Activated naive CD4-positive, alpha-beta T cell treated with anti-CD3 and anti-CD28 coated beads for 36 hours (primary cell): ENCODE measurements at places on chromosomes 2 and 18.

DNA sequence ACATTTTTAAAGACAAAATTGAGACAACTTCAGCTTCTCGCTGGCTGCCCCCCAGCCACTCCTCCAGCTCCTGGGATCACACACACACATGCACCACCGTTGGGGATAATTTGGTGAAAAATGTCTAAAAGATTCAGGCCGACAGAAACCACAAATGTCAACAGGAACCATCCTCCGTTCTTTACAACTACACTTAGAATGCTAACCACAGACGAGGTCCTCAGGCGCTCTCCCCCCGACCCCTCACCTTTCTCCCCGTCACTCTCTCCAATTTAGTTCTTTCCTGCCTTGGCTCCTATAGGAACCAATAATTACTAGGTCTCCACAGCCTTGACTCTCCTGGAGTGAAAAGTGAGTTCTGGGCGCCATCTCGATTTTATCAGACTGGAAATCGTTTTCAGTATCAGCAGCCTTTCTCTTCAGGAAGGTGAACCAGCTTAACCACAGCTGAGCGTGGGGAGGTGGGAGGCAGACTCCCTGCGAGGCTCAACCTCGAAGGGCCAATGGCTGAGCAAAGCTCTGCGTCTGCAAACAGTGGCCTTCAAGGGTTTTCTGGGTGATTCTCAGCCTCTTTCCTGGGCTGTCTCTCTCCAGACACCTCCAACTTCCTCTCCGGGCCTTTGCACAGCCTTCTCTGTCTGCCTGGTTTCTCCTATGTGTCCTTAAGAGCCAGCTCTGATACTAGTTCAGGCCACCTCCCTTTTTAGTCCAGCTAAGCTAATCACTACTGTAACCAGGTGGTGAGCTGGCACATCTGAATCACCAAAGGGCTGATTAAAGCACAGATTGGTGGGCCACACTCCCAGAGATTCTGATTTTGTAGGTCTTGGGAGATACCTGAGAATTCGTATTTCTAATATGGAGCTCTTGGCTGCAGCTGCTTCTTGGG, 115.7 kb upstream of the COPS8 start:
- peak; percentile 25 for DNase-seq

GRCh38 chr2:32760628-32761027, 132.8 kb downstream of the TTC27 start:
- DNase-seq = no peak

DNA sequence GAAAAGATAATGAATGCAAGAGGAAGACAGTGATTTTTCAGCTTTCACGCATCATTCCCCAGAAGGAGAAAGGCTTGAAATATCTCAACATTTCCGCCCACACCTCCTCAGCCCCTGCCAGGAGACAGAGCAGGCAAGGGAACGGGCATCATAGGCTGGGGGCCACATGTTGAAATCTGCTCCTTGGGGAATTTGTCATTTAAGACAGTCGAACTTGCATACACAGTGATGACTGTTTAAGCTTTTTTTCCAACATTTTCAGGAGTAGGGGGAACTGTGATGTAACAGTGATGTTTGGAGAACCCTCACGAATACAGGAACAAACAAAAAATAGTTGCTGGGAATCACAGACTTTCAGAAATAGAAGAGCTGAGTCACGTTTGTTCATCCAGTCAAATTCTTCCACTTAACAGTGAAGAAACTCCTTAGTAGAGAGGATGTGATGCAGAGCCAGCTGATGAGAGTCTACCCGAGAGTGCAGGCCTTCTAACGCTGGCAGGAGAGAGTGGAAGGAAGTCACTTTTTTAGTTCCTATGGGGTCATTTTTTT, 266.8 kb downstream of the ALPK2 start:
- DNase-seq = no peak

GRCh38 chr2:186058614-186059013, 320.0 kb downstream of the FSIP2 start:
- DNase-seq = no peak

GRCh38 chr2:3257166-3257565, 120.5 kb downstream of the EIPR1 start:
- DNase-seq = no peak

GRCh38 chr2:199455210-199455544, 2.6 kb downstream of the SATB2 start:
- DNase-seq = no peak

GRCh38 chr2:38601463-38602135, 1.1 kb downstream of the HNRNPLL start:
- DNase-seq = peak; percentile 22
